Psoas muscle (tissue), 8 donors: ENCODE measurements at places on chromosomes 5 and 9.

DNA sequence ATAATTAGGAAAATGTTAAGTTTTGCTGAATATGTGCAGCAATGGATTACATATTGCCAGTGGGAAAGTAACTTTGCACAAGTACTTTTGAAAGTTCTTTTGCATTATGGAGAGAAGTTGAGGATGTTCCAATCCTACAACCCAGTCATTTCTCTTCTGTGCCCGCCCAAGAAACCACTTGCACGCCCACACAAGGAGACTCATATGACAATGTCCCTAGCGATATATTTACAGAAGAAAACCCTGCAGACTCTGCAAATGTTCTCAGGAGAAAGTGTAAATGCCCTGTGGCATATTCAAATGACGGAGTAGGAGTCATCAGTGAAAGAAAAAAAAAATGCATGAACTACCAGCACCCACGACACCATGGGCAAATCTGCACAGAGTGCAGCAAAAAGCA lies 356.5 kb downstream of the CTNND2 start:
- no peaks in the 10 kb centered on the region for H3K27me3 ChIP-seq
- DNase-seq: no peak
- no peak overlapping the region for H3K27ac ChIP-seq
- H3K4me3 ChIP-seq: no peak overlapping the region

DNA sequence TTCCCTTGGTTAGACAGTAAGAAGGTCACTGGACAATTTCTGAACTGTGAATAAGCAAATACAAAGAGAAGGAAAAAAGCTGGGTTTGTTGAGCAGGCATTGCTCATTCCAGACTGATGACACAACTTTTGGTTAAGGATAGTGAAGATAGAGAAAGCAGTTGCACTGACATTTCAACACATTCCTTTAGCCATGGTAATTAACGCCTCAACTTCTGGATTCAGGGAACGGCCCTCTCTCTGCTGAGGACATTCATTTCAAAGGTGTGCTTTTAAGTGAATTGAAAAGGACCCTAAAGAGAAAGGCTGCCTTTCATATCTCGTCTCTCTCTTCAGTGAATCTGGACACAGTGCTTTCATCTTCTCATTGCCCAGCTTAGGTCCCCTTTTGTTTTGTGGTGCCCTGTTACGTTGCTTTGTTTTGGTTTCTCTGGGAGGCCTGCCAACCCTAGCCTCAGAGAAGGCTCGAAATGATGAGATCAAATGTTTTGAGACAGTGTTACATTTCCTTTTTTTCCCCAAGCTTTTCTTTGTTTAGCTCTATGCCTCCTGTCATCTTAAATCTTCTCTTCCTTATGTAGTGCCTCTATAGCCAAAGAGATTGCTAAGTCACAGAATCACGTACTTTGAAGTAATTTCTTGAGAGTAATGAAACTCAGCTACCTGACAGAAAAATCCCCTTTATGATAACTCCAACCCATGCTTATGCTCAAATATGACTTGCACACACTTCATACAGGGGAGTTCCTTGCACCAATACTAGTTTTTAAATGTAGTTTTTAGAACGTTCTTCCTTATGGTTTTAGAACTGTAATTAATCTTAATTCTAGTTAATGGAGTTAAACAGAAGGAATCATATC lies 94.4 kb upstream of the IFNE start:
- H3K4me3 ChIP-seq: no peak overlapping the region
- no peaks in the 10 kb centered on the region for H3K27me3 ChIP-seq
- H3K27ac ChIP-seq: no peak overlapping the region
- DNase-seq: peak; percentile 15

- H3K27ac ChIP-seq: no peak overlapping the region
- H3K27me3 ChIP-seq: no peaks in the 10 kb centered on the region
- no peaks in the 10 kb centered on the region for H3K36me3 ChIP-seq
- no peak overlapping the region for H3K4me3 ChIP-seq
- no peaks in the 10 kb centered on the region for H3K4me1 ChIP-seq
- DNase-seq: no peak
Observed at GRCh38 chr5:107072967-107073366, 597.8 kb downstream of the EFNA5 start.

- H3K27ac ChIP-seq: peak within 1 kb of the TSS; percentile 85
- DNase-seq: peak; percentile 96
- H3K27me3 ChIP-seq: no peaks in the 10 kb centered on the region
Observed at GRCh38 chr5:131170540-131171275, at the start of gene LYRM7. Gene LYRM7, plus strand, starts transcription at chr5:131170944. Its CDS starts 77 bp downstream, at chr5:131171021.

- H3K27me3 ChIP-seq: no peaks in the 10 kb centered on the region
- no peaks in the 10 kb centered on the region for H3K4me1 ChIP-seq
- DNase-seq: no peak
- no peak overlapping the region for H3K27ac ChIP-seq
- H3K36me3 ChIP-seq: no peaks in the 10 kb centered on the region
Observed at GRCh38 chr5:148791696-148792095, 34.7 kb upstream of the ADRB2 start.

GRCh38 chr5:36744773-36745589 lies 131.6 kb upstream of the NIPBL start:
- H3K27me3 ChIP-seq: no peaks in the 10 kb centered on the region
- peak overlapping the region; percentile 64 for H3K27ac ChIP-seq
- no peaks in the 10 kb centered on the region for H3K36me3 ChIP-seq
- peaks cover 6% of the 10 kb centered on the region for H3K4me1 ChIP-seq
